Activated CD4-positive, CD25-positive, alpha-beta regulatory T cell treated with anti-CD3 and anti-CD28 coated beads, Interleukin-2, amount 50 U/mL, for 16 hours (primary cell): ENCODE measurements at places on chromosomes 4 and X.

- no peak for DNase-seq
Observed at GRCh38 chr4:85909851-85910250, 434.9 kb downstream of the ARHGAP24 start.

GRCh38 chrX:149312988-149313387, 192.1 kb downstream of the IDS start:
- no peak for DNase-seq

GRCh38 chr4:5654791-5655190, 53.6 kb downstream of the EVC2 start:
- DNase-seq, result no peak

GRCh38 chr4:41749631-41750039, 1.1 kb upstream of the PHOX2B start:
- no peak for DNase-seq

DNA sequence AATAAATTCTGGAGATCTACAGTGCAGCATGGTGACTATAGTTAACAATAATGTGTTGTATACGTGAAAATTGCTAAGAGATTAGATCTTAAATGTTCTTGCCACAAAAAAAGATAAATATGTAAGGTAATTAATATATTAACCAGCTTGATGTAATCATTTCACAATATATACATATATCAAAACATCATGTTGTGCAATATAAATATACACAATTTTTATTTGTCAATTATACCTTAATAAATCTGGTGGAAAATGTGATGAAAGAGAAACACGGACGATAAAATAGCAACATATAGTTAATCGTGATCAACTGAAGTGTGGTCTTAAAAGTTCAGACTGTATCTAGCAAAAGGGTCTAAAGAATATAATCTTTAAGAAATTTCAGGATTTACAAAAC, 16.5 kb upstream of the NDNF start:
- DNase-seq, result no peak

DNA sequence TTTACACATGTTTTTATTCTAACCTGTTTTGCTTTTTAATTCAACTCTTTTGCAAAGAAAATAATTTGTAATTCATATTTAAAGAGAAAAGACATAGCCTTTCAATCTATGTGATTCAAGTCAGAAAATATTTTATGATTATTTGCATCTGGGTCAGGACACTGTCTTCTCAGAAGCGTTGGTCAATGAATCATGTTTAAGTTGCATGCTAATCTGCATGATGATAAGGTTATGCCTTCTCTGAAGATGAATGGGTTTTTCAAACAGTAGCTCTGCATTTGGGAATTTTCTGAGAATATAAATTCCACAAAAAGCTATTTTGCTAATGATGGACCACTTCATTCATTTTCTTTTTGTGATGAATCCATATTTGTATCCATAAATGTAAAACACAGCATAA, 282.5 kb downstream of the TMA16 start:
- no peak for DNase-seq

- DNase-seq, result no peak
Observed at GRCh38 chr4:3354455-3354811, 61.6 kb downstream of the RGS12 start.

GRCh38 chrX:153474718-153475117, 4.3 kb upstream of the HAUS7 start:
- DNase-seq, result no peak

DNA sequence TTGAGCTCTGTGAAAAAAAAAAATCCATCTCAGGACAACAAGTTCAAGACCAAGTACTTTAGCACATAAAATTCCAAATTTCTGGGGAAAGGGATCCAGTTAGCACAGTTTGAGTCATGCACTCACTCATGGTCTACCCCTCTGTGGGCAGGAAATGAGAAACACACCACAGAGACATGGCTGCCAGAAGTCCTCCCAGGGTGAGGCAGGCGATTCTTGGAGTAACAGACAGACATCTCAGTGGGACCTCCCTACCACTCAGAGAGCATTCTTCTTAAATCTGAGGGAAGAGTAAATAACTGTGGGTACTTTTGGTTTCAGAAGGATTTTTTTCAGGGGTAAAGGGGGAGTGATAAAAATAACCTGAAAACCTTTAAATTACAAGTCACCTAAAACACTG, 14.1 kb downstream of the CXCL1 start:
- DNase-seq, result no peak

DNA sequence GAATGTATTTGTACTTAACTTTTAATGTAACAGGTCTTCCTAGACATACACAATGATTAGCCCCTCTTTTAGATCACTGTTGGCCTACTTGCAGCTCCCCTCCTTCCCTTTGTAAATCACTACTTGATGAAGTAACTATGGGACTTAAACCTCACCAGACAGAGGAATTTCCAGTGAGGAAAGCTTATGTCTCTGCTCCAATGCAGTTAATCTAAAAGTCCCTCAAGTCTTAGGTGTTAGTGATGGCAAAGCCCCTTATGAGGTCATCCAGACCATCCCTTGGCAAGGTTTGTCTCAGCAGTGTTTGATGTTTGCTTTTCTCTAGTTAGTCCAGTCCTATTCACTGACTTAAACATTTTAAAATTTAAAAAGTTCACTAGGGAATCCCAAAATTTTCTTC, 877.3 kb upstream of the INTU start:
- DNase-seq, result no peak

DNA sequence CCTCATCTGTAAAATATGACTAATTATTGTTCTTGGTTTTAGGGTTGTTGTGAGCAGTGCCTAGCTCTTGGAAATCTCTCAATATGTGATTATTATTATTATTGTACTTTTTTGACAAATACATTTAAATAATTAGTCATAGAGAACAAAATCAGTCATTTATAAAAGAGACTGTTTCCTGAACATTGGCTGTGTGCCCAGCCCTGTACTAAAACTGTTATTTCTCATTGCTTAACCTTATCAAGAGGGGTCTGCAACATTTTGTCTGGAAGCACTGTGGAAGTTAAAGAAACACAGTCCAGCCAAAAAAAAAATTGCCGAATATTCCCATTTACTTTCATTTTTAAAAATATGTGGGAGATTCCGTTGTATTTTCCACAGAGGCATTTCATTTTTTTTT, 989.2 kb upstream of the SLIT2 start:
- DNase-seq, result no peak

DNA sequence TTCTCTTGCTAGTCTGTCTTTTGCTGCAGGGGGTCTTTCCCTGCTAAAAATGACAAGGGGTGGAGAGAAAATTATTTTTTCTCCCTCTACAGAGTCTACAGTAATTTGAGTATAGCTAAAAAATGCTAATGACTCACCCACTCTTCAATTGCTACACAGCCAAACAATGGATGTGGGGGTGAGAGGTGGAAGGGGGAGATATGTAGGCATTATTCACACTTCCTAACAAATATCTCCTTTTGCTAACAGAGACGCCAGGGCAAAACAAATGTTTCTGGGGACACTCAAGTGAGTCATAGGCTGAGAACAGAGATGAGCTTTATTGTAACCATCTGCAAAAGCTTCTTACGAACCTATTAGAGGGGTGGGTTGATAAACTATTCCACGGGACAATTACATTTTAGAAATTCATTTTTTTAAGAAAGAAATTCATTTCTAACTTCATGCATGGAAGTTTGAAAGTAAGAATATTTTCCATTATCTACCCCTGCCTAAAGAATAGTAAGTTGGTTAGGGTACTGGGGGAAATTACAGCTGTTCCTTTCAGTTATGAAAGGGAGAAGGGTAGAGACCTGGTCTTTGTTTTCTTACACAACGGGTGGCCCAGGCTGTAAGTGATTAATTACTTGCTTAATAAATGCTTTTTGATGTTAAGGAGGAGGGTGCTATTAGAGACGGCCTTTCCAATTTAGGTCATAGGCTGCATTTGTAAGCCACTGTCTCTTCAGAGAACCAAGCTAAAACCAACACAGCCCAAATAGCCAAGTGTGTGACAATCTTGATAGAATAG, 12.8 kb downstream of the SCD5 start:
- DNase-seq, result no peak

- no peak for DNase-seq
Observed at GRCh38 chr4:45576275-45576674, 547.6 kb downstream of the GABRG1 start.

GRCh38 chrX:42117318-42117717, 194.0 kb upstream of the CASK start:
- no peak for DNase-seq

DNA sequence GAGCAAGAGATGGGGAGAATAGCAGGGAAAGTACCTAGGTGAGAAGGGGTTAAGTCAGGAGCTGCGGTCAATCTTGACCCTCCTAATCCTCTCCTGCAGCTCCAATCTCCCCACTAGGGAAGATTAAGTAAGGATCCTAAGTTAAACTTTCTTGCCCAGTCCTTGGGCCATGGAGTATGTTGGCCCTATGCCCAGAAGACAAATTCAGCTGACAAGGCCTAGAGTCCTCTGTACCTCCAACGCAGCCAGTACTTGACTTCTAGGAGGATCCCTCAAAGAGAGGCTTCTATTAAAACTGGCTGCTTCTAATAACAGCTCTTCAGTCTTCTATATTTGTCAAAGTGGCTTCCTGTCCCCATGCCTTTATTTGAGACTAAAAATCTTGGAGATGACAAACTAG, 1.4 kb downstream of the CLDN2 start:
- DNase-seq, result no peak

- no peak for DNase-seq
Observed at GRCh38 chrX:16643176-16643575, 6.8 kb upstream of the S100G start.

- DNase-seq, result no peak
Observed at GRCh38 chrX:154719132-154719675, 31.7 kb downstream of the GAB3 start.

DNA sequence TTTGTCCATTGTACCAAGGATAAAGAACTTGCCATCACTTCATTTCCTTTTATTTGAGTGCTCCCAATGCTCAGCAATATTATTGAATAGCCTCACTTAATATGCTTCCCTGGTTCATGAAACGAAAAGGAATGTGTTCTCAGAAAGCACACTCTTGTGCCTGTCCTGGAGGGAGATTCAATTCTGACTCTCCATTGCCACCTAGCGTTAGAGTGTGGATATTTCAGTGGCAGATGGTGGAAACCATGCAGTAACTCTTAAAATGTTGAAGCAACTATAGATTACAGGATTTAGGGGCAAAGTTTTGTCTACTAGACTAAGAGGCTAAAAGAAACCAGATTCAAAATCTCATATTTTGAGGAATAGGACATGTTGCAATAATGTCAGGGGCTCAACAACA, 36.0 kb downstream of the GAB3 start:
- DNase-seq, result no peak

GRCh38 chrX:21911481-21911880, 29.0 kb upstream of the SMS start:
- no peak for DNase-seq

DNA sequence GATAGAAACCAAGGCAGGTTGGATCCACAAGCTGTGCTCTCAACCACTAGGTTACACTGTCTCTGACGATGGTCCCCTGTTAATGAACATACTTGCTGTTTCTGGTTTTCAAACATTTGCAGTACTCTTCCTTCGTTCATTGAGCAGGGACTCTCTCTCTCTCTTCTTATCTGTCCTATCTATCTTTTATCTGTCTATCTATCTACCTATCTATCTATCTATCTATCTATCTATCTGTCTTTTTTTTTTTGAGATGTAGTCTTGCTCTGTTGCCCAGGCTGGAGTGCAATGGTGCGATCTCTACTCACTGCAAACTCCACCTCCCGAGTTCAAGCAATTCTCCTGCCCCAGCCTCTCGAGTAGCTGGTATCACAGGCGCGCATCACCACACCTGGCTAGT, 9.4 kb upstream of the CT47C1 start:
- no peak for DNase-seq

DNA sequence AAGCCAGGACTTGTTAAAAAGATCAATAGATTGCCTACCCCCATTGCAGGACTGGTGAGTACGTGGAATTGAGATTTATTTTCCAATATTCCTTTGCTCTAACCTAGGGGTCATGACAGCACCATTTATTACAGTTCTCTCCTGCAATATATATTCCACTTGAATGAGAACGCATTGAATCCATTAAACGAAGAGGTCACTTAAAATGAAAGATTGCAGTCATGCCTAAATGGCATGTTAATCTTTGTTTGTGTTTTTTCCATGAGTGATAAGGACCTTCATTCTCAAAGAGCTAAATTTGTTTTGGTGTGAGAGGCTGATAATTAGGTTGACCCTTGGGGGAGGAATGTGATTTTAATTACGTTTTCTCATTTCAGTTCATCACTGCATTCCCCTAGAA, 13.5 kb upstream of the LIMCH1 start:
- no peak for DNase-seq

GRCh38 chr4:7631288-7632014, 196.7 kb upstream of the PSAPL1 start:
- no peak for DNase-seq

DNA sequence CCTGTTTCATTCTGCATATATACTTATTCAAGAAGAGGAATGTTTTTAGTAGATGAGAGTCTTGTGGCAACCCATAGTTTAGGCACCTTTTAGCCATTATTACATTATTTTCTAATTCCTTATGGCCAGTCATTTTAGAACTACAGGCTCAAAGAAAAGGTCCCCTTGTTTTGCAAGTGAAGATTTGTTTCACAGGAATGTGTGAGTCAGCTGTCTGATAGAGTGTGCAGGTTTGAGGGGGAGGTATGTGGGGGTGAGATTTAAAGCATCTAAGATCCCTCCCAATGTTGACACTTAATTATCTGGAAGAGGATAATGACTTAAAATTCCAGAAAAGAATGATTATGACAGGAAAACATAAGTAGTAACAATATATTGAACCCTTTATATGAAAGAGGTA, 495.6 kb downstream of the KCNIP4 start:
- no peak for DNase-seq

GRCh38 chr4:1492651-1493539, 86.7 kb upstream of the NKX1-1 start:
- no peak for DNase-seq

- no peak for DNase-seq
Observed at GRCh38 chrX:120549483-120550452, 11.0 kb downstream of the CUL4B start.

DNA sequence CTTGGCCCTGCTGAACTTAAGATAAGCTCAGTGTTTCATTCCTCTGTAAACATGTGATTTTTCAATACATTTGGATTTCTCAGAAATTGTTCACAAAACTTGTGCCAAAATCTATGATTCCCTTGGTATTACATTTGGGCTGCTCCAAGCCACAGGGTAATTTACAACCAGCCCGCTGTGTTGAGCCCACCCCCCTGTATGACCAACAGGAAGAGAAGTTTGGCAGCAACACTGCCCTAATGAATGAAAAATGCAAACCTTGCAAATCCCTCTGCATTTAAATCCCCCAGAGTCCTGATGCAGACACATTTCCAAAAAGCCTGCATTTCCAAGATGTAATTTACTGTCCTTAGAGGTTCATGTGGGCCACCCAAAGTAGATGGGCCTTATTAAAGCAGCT, 34.1 kb upstream of the GAB1 start:
- DNase-seq, result no peak

GRCh38 chr4:17385403-17385802, 126.5 kb downstream of the QDPR start:
- DNase-seq, result no peak

DNA sequence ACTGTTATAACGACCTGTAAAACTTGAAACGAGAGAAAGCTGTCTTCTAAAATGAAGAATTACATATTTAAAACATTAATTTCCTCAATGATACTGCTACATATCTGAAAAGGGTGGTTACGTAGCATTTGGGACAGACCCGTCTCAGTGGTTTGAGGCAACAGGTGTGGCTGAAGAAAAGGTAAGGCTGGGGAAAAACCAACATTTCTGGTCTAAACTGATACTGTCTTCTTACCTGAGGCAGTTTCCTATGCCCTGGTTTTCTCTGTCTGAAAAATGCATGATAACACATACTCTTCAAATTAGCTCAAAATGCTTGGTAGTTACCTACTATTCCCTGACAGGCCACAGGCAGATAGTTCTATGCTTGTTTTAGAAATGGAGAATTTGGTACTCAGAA, 30.4 kb downstream of the PLS3 start:
- no peak for DNase-seq
